ENCODE measurements at places on chromosomes 6 and 20.

DNA sequence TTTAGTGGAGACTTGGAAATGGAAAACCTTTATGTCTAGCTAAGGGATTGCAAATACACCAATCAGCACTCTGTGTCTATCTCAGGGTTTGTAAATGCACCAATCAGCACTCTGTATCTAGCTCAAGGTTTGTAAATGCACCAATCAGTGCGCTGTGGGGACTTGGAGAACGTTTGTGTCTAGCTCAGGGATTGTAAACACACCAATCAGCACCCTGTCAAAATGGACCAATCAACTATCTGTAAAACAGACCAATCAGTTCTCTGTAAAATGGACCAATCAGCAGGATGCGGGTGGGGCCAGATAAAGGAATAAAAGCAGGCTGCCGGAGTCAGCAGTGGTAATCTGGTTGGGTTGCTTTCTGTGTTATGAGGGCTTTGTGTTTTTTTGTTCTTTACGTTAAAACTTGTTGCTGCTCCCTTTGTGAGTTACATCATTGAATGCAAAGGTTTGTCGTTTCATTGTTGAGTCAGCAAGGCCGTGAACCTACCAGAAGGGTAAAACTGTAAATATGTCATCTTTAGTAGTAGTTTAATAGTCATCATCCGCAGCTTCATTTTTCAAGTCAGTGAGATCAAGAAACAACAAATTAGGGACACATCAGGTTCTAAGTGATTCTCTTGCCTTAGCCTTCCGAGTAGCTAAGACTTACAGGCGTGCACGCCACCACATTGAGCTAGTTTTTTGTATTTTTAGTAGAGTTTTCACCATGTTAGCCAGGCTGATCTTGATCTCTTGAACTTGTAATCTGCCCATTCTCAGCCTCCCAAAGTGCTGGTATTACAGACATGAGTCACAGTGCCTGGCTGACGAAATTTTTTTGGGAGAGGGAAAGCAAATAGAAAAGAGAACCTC lies 22.7 kb upstream of the NUP153 start:
- no peak for DNase-seq

- no peak for DNase-seq
These were observed 11.5 kb upstream of the ALDH8A1 start for GRCh38 chr6:134961366-134961765.

- DNase-seq, result no peak
These were observed 15.3 kb downstream of the HCK start for GRCh38 chr20:32067234-32067821.

DNA sequence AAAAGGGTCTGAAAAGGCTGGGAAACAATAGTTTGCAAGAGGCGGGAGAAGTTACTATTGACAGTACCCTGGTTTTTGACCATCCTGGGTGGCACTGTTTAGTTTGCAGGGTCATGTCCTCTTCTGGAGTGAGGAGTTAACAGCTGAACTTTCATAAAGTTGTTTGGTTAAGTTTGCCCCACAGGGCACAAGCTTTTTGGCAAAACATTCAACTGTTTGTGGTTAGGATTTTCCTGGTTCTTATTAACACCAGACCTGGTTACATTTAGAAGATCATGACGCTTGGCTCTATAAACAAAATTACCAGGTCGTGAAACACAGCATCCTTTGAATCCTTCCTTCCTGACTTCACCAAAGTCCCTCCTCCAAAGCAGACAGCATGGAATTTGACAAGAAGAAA lies 106.1 kb downstream of the RIN2 start:
- DNase-seq, result no peak

GRCh38 chr6:636488-636887 lies 20.4 kb downstream of the HUS1B start:
- no peak for DNase-seq

- no peak for DNase-seq
These were observed 120.2 kb upstream of the LOC128125822 start for GRCh38 chr6:63452125-63452524.

DNA sequence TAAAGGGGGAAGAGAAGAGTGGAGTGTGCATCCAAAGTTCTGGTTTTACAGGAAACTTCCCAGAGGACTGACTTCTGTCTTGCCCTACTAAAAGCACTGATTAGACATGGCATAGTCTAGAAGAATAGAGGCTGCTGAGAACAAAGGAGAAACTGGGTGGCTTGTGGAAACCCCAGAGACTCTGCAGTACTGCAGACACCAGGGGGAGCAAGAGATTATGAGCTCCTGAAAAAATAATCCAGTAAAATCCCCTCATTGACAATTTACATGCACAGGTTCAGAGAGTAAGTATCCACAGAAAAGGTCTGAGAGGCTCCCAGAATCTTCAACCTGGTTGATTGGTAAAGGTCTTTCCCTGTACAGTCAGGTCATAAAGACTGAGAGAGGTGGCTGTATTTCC lies 48.7 kb upstream of the CLVS2 start:
- DNase-seq, result peak; percentile 1

DNA sequence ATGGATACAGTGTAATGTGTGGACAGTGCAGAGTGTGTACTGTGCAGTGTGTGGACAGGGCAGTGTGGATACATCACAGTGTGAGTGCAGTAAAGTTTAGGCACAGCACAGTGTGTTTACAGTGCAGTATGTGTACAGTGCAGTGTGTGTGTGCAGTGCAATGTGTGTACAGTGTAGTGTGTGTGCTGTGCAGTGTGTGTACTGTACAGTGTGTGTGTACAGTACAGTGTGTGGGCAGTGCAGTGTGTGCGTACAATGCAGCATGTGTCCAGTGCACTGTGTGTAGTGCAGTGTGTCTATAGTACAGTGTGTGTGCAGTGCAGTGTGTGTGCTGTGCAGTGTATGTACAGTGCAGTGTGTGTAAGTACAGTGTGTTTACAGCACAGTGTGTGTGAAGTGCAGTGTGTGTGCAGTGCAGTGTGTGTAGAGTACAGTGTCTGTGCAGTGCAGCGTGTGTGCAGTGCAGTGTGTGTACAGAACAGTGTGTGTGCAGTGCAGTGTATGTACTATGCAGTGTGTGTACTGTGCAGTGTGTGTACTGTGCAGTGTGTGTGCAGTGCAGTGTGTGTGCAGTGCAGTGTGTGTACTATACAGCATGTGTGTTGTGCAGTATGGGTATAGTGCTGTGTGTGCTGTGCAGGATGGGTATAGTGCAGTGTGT lies 385.2 kb downstream of the KIF16B start:
- DNase-seq, result no peak

- DNase-seq, result no peak
These were observed 29.6 kb downstream of the PSMB1 start for GRCh38 chr6:170523256-170524171.

- DNase-seq, result peak; percentile 88
These were observed 9.6 kb upstream of the CPNE5 start for GRCh38 chr6:36848658-36849441.

DNA sequence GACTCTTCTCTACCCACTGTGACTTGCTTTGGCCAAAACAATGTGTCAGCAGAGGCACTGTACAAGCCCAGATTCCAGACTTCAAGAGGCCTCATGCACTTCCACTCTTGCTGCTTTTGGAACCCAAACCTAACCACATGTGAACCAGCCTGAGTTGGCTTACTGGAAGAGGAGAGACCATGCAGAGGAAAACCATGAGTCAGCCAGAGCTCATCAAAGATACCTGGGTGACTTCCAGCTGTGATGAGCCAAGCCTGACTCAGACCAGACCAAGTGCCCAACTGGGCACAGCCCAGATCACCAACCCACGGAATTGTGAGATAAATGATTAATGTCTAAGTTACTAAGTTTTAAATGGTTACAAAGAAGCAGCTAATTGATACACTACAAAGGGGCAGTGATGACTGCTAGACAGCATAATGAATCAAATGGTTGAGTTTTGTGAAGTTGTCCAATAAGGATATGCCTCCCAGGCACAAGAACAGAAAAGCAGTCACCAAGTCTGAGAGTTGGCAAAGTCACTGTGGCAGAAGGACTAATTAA lies 16.2 kb upstream of the BEND6 start:
- no peak for DNase-seq

DNA sequence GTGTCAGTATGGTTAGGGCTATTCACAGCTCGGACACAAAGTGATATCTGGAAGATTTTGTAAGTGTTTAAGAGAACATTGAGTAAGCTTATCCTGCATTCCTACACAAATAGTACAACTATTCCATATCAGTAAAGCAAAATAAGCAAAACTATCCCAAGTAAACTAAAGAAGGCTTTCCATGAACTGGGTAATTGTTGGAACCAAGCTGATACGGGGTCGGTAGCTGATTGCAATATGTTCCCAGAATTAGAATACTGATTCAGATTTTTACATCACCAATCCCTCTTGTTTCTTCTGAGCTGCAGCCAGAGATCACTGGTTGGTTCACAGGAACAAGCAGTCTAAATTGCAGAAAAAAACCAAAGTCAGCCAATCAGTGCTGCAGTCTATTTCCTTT lies 54.1 kb downstream of the CDS2 start:
- DNase-seq, result no peak

- DNase-seq, result peak; percentile 1
These were observed 690 bp downstream of the GDAP1L1 start for GRCh38 chr20:44247586-44248409.

GRCh38 chr6:142823256-142823902 lies 121.6 kb downstream of the HIVEP2 start:
- no peak for DNase-seq

GRCh38 chr6:19818805-19819204 lies 18.4 kb upstream of the ID4 start:
- no peak for DNase-seq

DNA sequence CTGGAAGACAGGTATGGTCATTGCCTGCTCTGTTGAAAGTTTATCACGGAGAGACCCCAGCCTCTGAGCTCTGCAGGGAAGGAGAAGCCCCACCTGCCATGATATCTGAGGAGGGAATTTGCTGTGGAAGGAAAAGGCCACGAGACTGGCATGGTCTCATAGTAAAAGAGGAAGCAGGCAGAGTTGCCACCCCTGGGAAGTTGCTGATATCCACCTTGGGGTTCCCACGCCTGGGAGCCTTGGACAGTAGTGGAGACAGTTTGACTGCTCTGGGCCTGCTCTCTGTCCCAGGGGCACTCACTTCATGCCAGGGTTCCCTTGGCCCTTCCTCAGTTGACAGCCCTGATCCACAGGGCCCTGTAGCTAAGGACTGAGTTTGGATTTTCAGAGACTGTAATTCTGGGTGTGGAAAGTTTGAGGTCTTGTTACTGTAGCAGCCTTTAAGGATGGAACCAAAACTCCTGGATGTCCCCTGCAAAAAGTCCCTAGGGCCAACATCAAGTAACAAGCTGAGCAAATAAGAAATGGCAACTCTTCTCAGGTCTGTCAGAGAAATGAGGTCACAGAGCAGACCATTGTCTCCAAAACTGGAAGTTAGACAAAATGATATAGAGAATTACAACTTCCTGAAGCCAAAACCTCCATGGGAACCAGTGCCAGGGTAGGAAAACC lies 6.9 kb upstream of the SIRPB1 start:
- no peak for DNase-seq

DNA sequence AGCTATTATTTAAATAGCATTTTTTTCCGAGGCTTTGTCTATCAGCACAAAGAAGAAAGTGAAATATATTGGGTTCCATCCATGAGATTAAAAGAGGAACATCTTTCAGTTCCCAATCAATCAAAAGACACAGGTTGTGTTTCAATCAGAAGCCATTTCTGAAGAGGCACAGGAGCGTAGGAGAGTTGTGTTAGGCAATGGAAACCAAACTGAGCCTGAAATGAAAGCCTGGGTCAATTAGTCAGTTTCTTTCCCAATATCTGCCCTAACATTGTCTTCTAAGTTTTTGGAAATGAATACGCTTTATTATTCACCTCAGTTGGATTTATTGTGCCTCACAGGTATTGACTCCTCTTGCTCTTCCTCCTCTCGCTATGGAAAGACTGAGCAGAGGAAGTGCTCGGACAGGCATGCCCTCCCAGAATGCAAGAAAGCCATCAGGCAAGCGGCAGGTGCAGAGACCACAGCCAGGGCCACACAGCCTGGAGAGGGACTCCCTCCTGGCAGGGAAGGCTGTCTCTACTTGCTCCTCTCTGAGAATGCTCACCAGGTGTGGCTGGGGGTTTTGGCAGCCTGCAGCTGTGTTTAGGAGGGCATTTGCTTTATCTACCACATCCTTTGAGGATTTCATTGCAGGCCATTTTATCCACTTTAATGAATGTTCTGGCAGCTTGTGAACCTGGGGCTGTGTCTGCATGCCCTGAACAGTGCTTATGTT lies 100.8 kb upstream of the NEDD9 start:
- no peak for DNase-seq

DNA sequence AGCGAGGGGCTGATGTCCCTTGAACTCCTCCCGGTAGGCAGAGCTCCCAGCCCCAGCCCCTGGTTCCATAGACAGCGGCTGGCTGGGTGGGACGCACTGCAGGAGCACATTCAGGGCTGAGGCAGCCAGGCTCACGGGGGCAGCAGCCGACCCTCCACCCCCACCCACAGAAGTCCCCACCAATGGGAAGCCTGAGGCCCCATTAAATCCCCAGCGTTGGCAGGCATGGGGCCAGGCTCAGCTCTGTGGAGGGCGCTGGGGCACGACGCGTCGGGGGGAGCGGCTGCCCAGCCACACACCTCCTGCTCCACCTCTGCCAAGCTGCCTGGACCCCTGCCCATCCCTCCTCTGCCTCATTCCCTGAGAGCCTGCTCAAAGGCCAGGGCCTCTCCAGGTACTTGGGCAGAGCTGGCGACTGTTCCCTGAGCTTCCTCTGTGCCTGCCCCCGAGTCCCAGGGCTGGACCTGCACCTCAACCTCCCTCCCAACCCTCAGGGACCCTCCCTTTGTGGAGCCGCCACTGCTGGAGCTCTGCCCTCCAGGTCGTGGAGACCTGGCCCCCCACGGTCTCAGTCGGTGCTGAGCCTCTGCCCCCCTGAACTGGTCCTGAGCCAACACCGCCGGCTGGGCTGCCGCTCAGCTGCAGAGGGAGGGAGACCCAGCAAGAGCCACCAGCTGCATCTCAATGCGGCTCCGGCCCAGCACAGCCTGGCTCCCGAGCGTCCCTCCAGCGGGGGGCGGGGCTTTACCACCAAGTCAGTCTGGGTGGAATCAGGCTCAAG lies 9.1 kb downstream of the CHRNA4 start:
- DNase-seq, result no peak

DNA sequence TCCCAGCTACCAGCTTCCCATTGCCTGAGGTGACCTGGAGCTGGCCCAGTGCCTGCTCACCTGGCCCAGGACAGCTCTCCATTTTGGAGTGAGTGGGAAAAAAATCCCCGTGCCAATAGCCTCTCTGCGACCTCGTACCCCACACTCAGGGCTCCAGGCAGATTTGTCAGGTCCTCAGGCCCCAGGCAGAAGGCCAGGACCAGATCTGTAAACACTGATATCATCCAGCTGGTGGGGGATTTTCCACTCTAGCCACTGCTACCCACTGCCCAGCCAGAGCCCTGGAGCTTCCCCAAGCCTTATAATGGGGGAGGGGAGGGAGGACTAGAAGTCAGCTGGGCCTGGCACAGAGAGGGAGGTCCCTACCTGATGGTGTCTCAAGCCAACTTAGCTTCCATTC lies 1.3 kb upstream of the PGC start:
- DNase-seq, result no peak

DNA sequence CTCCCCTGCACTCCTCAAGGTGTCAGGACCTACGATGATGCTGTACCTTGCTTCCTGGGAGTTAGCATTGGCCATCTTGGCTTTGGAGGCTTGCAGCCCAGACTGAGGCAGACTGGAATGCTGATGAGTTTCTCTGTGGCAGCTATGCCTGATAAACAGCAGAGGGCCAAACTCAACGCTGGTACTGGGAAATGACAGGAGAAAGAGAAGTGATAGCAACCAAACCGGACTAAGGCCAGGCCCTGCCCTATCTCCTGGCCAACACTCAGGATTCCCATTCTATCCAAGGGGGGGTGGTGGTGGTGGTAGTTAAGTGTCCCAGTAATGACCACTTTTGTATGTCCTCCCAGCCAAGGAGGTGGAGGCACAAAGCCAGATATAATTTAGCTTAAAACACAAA lies 90.0 kb upstream of the DTNBP1 start:
- DNase-seq, result no peak
